ENCODE measurements at places on chromosomes 5 and 9. TPM values are rescaled to one million over a fixed set of nuclear protein-coding genes. Genes with fewer than 3 reads are reported as not detected.

DNA sequence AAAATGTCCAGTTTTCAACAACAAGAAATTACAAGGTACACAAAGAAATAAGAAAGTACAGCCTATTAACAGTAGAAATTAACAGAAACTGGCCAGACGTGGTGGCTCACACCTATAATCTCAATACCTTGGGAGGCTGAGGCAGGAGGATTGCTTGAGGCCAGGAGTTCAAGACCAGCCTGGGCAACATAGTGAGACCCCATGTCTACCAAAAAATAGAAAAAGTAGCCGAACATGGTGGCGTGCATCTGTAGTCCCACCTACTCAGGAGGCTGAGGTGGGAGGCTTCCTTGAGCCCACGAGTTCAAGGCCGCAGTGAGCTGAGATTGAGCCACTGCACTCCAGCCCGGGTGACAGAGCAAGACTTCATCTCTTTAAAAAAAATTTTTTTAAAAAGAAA, 41.5 kb upstream of the FSD1L start:
- no peak for DNase-seq

DNA sequence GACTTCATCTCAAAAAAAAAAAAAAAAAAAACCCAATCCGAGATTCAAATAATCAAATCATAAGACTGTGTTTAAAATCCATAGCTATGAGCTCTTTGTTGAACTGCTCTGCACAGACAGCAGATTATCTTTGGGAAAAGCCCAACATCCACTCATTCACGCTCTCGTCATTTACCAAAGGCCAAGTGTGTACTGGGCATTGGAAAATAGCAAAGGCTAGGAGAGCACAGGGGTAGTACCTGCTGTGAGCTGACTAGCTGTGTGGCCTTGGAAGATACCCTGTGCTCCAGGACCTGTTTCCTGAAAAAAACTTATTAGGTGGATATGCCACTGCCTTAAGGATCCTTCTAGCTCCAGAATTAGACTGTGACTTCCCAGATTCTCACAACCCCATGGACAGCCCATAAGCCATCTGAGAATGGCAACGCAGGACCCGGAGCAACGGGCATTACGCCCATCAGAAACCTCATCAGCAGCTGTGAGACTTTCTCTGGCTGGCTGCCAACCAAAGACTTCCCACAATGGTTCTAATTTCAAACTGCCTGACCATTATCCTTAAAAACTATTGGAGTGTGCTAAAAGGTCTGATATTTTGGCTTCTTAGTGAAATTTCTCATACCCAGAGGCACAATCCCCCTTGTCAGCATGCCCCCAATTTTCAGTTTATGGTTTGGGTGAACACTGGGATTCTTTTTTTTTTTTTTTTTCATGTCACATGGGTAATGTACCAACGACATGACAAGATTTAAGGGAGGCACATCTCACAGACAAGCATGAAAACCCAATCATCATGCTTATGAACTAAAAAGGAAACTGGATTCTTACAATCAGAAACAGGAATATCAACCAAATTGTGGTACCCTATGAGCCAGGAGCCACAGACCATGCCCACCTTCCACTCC, 16.8 kb downstream of the SERINC5 start:
- DNase-seq, result no peak

DNA sequence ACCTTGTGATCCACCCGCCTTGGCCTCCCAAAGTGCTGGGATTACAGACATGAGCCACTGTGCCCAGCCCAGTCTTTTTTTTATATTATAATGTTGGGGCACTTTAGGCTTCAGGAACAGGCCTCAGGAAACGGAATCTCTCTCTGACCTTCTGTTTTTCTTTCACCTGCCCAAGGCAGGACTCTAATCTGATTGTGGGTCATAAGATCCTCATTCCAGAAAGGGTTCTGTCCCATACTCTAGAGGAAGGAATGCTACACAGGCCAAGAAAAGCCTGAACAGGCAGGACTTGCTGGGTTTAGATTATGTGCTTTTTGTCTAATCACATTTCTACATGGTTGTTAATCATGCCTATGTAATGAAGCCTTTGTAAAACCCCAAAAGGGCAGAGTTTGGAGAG, 1.8 kb upstream of the CCL28 start:
- DNase-seq, result no peak

GIN1 gene
- polyA plus RNA-seq, result 1.6 TPM

DNA sequence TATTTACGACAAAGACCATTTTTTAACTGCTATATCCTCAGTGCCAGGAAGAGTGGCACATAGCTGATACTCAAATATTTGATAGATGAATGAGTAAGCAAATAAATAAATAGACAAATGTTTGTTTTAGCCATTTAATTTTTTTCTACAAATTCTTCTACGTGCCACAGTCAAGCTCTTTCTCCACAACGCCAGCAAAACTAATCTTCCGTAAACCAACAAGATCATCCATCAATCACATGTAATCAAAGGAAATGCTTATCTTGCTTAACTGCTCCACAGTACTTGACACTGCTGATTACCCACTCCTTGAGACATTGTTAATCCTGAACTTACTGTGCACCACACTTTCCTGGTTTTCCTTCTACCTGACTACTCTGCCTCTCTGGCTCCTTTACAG, 136.7 kb downstream of the EDIL3 start:
- no peak for DNase-seq

GRCh38 chr5:102713682-102714231, 41.3 kb upstream of the PAM start:
- DNase-seq, result no peak

GRCh38 chr9:133780962-133781827, 43.0 kb upstream of the SARDH start:
- no peak for DNase-seq

- no peak for DNase-seq
Observed at GRCh38 chr5:42991404-42992087, 48.6 kb downstream of the ANXA2R start.

GRCh38 chr9:131304676-131305355, 15.3 kb downstream of the PLPP7 start:
- DNase-seq, result peak; percentile 46

SLC6A7 gene
- not detected for polyA plus RNA-seq

FBLL1 gene
- 0.61 TPM for polyA plus RNA-seq

- DNase-seq, result no peak
Observed at GRCh38 chr9:129894120-129894823, 59.0 kb downstream of the USP20 start.

GRCh38 chr5:101977729-101978345, 318.2 kb downstream of the SLCO4C1 start:
- DNase-seq, result no peak

- DNase-seq, result no peak
Observed at GRCh38 chr5:149804478-149805450, 74.7 kb downstream of the PPARGC1B start.

GRCh38 chr5:172276214-172276613, 7.3 kb downstream of the UBTD2 start:
- DNase-seq, result no peak

XPA gene
- polyA plus RNA-seq, result 2.2 TPM

DNA sequence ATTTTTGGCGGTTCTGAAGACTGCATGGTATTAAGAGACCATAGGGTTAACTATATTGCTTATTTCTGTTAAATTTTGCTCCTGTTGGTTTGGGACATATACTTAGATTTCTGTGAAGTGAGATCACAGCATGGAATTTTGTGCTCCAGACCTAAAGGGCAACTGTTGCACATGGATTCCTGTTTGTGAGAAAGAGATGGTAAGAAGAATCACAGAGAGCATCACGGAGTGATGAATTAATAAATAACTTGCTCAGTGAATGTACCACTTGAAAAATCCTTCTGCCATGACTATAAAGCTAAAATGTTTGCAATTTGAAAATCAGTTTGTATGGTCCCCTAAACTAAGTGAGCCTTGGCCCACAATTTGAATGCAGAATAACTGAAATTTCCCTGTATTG, 4.5 kb downstream of the PSAT1 start:
- no peak for DNase-seq

DNM1 gene
- 8.4 TPM for polyA plus RNA-seq

- no peak for DNase-seq
Observed at GRCh38 chr5:161549106-161549505, 2.6 kb upstream of the GABRB2 start.

GABRA6 gene
- not detected for polyA plus RNA-seq

HAPLN1 gene
- 4.1 TPM for polyA plus RNA-seq

SOHLH1 gene
- polyA plus RNA-seq, result not detected

DNA sequence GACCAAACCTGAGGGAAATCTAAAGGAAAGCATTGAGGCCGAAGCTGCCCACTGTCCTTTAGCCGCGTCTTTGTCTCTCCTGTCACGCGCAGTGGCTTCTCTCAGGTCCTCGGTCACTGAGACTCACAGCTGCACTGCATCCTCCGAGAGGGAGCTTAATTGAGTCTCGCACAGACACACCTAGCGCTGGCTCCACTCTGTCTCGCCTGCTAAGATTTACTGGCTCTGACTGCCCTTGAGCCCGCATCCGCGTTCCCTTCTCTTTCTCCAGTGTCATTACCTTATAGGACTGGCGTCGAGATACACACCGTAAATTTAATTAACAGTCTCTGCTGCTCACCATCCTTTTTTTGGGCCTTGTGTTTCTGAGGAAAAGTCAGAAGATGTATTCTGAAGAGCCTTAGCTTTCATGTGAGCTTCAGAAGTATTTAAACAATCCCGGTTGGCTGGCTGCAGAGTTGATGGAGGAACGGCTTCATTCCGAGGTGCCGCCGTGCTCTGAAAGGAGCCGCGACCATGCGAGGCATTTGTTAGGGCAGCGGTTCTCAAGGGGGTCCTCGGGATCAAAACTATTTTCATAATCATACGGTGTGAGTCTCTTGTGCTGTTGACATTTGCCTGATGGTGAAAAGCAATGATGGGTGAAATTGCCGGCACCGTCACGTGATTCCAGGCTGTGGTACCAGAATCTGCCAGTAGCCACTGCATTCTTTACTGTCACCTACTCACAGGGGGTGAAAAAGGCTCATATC, 58.3 kb downstream of the GPR107 start:
- no peak for DNase-seq

DNA sequence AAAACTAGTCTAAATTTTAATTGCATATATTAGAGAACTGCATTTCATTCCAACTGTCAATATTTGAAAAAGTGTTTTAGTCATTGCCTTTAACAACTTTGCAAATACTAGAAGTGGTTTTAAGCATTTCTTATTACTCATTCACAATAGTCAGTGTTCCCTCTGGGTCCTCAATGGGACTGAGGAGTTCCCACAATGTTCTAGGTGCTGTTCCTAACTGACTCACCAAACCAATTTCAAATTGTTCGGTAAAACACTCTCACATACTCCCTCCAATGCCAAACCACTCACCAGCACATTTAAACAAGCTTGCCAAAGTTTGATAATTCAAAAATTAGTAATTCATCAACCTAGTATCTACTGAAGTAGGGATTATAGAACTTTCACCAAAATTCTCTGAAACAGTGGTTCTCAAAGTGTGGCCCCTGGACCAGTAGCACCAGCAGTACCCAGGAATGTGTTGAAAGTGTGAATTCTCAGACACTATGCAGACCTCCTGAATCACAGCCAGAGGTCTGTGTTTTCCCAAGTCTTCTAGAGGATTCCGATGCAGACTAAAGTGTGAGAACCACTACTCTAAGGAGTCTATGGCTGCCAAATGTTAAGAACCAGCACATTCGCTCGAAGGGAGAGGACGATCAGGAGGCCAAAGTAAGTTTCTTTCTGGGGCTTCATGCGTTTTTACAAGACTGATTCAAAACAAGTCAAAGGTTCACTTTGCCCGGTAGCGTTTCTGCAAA, 72.8 kb downstream of the APBA1 start:
- DNase-seq, result no peak

CER1 gene
- polyA plus RNA-seq, result not detected

HAVCR2 gene
- 0.05 TPM for polyA plus RNA-seq

GRCh38 chr9:23842565-23843129, 16.6 kb upstream of the ELAVL2 start:
- no peak for DNase-seq

DNA sequence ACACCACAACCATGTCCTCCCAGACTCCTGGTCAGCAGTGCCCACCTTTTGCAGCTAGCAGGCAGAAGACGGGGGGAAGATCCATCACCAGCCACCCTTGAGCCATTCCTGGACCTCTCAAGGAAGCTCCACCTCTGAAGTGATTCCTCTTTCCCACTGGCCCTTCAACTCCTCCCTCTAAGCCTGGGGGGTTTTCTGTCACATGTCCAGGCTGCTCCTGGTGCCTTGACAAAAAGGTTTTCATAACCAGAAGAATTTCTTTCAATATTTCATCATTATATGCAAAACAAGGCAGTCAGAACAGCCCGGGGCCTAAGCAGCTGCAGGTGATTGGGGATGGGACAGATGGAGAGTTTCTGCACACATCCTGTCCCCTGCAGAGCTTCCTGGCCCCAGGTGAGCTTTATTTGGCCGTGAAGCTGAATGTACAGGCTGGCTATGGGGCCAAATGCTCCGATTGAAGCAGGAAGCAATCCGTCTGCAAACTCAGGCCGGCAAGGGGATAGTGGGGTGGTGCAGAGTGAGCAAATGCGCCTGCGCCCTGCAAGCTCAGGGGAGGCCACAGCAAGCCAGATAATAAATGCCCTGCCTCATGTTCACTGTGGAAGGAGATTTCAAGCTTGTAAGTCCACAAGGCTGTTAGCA, 173.5 kb downstream of the C5orf15 start:
- no peak for DNase-seq

IL4 gene
- polyA plus RNA-seq, result not detected

DNA sequence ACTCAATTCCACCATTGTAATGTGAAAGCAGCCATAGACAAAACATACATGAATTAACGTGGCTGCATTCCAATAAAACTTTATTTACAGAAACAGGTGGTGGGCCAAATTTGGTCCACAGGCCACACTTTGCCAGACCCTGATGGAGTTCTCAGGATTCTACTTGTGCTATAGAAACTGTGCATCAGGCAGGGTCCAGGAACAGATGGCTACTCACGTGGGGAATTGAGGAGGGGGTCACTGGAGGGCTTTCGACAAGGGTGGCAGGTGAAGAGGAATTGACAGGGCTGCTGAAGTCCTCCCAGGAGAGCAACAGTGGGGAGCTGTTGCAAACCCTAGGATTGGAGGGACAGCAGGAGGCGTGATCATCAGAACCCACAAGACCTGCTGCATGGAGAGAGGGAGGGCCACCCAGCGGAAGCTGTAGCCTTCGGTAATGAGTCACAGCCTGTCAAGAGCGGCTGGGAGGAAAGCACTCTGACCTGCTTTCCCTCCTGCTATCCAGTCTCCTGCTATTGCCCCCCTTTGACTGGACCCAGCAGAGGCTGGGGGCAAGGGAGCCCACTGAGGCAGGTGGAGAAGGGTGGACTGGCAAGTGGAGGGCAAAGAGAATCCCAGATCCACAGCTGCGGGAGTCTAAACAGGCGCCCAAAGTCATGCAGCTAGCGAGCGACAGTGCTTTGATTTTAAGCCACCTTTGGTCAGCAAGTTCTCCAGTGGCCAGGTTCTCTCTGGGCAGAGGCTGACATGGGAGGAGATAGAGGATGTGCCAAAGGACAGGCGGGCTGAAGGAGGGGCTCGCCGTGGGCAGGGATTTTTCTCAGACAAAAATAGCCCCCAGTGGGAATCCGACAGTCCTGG, 138.3 kb upstream of the SMIM23 start:
- no peak for DNase-seq

DNA sequence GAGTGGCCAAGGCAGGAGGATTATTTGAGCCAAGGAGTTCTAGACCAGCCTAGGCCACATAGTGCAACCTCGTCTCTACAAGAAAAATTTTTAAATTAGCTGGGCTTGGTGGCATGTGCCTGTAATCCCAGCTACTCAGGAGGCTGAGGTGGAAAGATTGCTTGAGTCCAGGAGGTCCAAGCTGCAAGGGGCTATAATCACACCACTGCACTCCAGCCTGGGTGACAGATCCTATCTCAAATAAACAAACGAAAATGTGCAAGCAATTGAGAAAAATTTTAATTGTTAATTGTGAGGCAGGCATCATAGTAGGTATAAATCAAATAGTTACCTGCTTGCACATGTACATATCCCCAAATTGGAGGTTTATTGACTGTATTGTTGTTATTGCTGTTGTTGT, 15.3 kb downstream of the ALDH7A1 start:
- no peak for DNase-seq

PNPLA7 gene
- polyA plus RNA-seq, result 0.40 TPM

FOXD4L5 gene
- polyA plus RNA-seq, result not detected

Data from BJ (cell line).